ENCODE measurements at places on chromosomes 3 and 15.

DNA sequence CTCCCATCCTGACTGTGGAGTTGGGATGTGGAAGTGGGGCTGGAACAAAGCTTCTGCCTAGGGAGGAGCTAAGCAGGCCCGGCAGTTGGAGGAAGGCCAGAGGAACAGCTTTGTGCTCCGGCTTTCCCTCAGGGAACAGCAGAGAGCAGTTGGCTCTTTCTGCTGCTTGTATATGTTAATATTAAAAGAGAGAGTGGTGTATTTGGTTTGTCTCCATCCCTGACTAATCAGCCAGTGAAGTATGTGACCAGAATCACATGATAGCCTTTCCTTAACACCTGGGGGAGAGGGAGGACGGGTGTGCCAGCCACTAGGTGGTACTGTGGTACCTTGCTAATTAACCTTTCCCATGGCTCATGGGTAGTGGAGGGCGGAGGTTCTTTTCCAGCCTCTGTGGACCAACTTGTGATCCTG lies 10.0 kb downstream of the EIF2B5 start:
- DNase-seq: no peak

GRCh38 chr3:184602372-184603150 lies 41.0 kb downstream of the EPHB3 start:
- no peak for DNase-seq

DNA sequence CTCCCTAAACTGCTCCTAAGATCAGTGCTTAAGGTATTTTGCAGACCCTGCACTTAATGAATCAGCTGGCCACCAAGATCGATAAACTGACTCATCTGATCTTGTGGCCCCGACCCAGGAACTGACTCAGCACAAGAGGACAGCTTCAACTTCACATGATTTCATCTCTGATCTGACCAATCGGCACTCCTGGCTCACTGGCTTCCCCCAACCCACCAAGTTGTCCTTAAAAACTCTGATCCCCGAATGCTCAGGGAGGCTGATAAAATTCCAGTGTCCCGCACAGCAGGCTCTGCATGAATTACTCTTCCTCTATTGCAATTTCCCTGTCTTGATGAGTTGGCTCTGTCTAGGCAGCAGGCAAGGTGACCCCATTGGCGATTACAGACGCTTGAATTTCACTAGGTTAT lies 13.5 kb downstream of the HTR3E start:
- DNase-seq: no peak

GRCh38 chr3:127206611-127207516 lies 13.9 kb downstream of the PRR23E start:
- peak; percentile 10 for DNase-seq

DNA sequence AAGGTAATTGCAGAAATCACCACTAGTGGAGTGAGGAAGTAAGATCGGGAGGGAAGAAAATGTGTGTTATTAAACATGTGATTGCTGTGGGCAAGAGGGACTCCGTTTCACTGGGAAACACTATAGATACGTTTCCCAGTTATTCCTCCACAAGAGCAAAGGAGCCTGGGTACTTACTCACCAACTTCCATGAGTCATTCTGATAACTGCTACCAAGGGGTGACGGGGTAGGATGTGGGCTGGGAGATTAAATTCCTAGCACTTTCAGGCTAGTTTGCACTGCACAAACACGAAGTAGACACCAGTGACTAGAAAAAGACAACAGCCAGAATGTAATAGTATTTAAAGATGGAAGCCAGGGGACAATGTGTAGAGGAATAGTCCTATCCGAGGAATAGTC lies 812.9 kb upstream of the CFAP20DC start:
- no peak for DNase-seq

GRCh38 chr15:67127331-67127664 lies 61.9 kb downstream of the SMAD3 start:
- no peak for DNase-seq

- no peak for DNase-seq
Observed at GRCh38 chr3:62364191-62364590, 9.2 kb downstream of the FEZF2 start.

GRCh38 chr3:114307222-114307830 lies 13.5 kb downstream of the TIGIT start:
- no peak for DNase-seq

- no peak for DNase-seq
Observed at GRCh38 chr3:123508178-123508577, 59.3 kb upstream of the ADCY5 start.

DNA sequence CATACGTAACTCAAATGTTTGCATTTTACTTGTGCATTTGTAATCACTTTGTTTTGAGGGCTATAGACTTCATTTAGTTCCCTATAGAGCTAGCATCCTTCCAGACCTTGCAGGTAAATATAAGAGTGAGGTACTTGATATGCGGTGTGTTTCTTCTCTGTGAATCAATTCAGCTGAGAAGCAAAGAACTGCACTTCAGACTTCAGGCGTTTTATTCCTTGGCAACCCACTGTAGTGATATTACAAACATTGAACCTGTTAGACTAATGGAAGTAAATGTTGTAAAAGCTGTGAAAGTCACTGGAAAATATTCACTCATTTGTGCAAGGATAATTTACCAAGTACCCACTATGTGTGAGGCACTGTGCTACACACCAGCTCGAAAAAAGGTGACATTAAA lies 94.1 kb upstream of the CHL1 start:
- no peak for DNase-seq

GRCh38 chr3:155154255-155154654 lies 74.1 kb downstream of the MME start:
- DNase-seq: no peak

DNA sequence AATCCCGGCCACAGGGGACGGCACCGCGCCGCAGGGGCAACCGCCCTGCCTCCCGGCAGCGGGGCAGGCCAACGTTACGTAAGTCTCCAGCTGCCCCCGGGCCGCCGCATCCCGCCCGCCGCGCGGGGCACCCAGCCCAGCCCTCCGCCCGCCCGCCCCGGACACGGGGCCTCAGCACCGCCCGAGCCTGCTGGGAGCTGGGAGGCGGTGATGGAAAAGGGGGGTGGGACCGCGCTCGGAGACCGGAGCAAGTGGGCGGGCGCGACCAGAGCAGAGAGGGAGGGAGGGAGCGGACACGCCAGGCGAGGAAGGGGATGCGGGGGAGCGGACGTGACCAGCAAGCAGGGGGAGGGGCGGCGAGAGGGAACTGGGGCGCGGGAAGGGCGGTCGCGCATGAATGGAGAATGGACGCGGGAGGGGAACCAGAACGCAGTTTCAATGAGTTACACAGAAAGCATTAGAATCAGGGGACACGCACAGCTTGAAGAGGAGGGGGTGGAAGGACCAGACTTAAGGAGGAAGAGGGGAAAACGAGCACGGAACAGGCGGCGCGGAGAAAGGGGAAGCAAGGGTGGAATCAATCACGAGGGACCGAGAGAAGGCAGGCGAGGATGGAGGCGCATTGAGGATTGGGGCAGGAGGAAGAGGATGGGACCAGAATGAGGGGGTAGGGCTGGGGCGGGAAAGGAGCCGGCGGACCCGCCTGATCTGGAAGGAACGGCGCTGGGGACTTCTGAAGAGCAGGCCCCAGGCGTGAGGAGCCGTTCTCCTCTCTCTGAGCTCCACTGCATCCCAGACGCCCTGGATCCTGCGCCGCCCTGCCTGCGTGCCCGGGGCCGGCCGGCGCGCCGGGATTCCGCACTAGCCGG lies 559 bp downstream of the PKM start:
- DNase-seq: peak; percentile 73

GRCh38 chr3:22441711-22442110 lies 690.7 kb upstream of the ZNF385D start:
- no peak for DNase-seq

GRCh38 chr3:43072361-43072760 lies 33.5 kb downstream of the POMGNT2 start:
- DNase-seq: no peak
